Naive thymus-derived CD8-positive, alpha-beta T cell (primary cell): ENCODE measurements at places on chromosomes 2 and 18. TPM values are rescaled to one million over a fixed set of nuclear protein-coding genes. Genes with fewer than 3 reads are reported as not detected.

GRCh38 chr2:234304950-234305349, 191.9 kb downstream of the ARL4C start:
- DNase-seq: no peak

GRCh38 chr2:20744366-20745335, 77.7 kb downstream of the GDF7 start:
- no peak for DNase-seq

GRCh38 chr2:20396356-20397000, 45.8 kb upstream of the PUM2 start:
- no peak for DNase-seq

DNA sequence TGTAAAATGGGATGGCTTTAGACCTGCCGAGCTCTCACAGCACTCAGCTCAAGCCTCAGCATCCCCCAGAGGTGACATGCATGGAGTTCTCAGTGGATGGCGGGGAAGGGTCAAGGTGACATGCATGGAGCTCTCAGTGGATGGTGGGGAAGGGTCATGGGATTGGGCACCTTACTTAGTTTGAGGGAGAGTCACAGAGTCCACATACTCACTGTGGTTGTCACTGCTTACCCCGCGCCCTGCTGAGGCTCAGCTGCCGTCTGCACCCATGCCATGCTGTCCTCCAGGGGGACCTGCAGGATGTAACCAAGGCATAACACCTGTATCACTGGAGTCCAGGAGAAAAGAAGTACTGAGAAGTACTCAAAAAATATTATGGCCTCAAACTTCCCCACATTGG, 112.2 kb upstream of the TPO start:
- no peak for DNase-seq

RTP5 gene
- not detected for total RNA-seq

GRCh38 chr2:112216167-112216566, 38.7 kb downstream of the ZC3H8 start:
- no peak for DNase-seq

SIGLEC15 gene
- not detected for total RNA-seq

SLC4A5 gene
- total RNA-seq: 15.1 TPM

DNA sequence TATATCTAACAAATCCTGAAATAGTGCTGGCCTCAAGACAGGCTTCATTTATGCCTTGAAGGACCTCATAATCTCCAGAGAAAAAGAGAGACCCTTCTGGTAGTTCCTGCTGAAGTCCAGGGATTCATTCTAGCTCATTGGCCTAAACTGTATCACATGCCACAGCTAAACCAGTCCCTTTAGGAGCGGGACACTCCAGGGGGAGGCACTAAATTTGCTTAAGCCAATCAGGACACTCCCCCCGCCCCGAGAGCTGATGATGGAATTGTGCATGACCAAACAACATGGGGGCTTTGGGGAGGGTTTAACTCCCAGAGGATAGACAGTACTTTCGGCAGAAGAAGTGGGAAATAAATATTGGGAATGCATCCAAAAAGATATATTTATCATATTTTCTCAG, 36.4 kb upstream of the CXCR4 start:
- DNase-seq: no peak

MROH2A gene
- total RNA-seq: not detected

GALR1 gene
- not detected for total RNA-seq

RAD51AP2 gene
- not detected for total RNA-seq

GRCh38 chr2:149446748-149447147, 116.4 kb downstream of the LYPD6 start:
- no peak for DNase-seq
